Right ventricle myocardium inferior (tissue), 1 donor: ENCODE measurements at places on chromosomes 2 and 18. TPM values are rescaled to one million over a fixed set of nuclear protein-coding genes. Genes with fewer than 3 reads are reported as not detected.

MAP2 gene
- total RNA-seq = 4.1 TPM

SKA1 gene
- total RNA-seq = 0.38 TPM

- no peak for DNase-seq
Measured at GRCh38 chr2:182807319-182807718, 59.1 kb downstream of the FRZB start.

LOXHD1 gene
- 0.35 TPM for total RNA-seq

KCNG2 gene
- not detected for total RNA-seq

DNA sequence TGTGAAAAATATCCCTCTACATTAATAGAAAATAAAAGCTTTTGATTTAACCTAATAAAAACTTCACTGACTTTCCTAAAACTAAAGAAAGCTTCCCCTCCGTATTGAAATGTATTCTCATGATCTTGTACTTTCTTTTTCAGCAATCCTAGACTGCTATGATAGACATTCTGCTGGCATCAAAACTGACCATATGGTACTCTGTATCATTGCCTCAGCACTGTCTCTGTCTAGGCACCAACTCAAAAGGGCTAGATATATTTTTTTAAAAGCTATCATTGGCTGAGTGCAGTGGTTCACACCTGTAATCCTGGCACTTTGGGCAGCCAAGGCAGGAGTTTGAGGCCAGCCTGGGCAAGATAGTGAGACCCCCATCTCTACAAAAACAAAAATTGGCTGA is 32.9 kb downstream of the CDKL4 start:
- DNase-seq = no peak

TUBB8B gene
- not detected for total RNA-seq

- no peak for DNase-seq
Measured at GRCh38 chr2:239774933-239775622, 250.1 kb downstream of the NDUFA10 start.

UGT1A8 gene
- not detected for total RNA-seq

- DNase-seq = peak; percentile 59
Measured at GRCh38 chr2:217868911-217869334, 133.9 kb downstream of the TNS1 start.

XDH gene
- not detected for total RNA-seq

PTGR3 gene
- 71.5 TPM for total RNA-seq

TBR1 gene
- total RNA-seq = not detected

DNA sequence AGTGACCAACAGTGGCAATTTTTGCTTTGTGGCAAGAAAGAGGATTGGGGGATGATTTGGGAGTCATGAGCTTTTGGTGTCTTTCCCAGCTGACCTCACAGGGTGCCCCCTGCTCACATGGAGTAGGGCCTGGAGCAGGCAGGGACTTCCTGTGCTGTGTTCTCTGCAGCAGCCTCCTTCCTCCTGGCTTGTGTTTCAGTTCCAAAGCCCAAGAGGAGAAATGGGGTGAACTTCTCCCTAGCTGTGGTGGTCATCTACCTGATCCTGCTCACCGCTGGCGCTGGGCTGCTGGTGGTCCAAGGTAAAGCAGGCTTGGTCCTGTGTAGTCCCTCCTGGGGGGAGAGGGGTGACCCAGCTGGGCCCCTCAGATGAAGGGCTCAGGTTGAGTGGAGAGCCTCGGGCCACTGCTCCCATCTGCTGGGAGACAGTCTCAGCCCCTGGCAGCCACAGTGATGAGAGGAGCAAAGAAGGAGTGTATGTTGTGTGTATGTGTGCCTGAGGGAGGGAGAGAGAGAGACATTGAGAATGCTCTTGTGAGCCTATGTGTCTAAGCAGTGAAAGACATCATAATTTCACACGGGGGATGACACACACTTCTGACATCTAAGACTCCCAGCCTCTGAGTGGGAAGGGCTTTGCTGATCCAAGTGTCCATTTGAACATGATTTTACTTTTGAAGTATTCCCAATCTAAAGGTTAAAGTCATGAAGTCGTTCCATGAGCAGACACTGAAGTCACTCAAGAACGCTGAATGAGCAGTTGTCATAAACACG is 27.2 kb downstream of the MARCO start:
- DNase-seq = no peak

ASPRV1 gene
- total RNA-seq = 0.81 TPM

CKAP2L gene
- total RNA-seq = 1.3 TPM

GRCh38 chr2:58045580-58046334 is 849 bp upstream of the VRK2 start:
- no peak for DNase-seq

DNA sequence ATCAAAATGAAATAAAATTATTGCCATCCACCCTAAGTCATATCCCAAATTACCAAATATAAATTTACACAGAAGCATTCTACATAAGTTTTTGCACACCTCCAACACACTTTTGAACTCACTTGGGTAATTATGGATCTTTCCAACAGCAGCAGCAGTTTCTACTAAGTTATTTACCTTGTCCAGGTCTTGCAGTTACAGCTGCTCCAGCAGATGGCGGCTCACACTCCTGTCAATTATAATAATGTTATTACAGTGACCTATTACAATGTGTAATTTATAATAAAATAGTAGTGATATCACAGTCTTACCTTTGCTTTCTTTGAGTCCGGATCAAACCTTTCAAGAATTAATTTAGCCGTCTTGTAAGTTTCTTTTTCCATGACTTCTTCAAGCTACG is 37.9 kb downstream of the LNPK start:
- no peak for DNase-seq

DNA sequence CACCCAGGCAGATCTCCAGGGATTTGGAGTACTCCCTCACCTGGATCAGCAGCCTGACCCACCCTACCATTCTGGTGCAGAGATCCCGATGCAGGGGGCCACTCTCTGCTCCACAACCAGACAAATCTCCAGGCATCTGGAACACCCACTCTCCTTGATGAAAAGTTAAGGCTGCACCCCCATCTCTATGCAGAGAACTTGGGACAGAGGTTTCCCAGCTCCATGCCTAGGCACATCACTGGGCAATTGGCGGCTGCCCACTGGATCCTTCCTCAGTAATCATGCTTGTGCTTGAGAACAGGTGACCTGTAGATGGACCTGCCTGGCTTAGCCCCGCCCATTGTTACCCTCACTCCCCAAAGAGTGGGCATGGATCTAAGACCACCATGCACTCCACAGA is 624.9 kb downstream of the CBLN2 start:
- DNase-seq = no peak

DNA sequence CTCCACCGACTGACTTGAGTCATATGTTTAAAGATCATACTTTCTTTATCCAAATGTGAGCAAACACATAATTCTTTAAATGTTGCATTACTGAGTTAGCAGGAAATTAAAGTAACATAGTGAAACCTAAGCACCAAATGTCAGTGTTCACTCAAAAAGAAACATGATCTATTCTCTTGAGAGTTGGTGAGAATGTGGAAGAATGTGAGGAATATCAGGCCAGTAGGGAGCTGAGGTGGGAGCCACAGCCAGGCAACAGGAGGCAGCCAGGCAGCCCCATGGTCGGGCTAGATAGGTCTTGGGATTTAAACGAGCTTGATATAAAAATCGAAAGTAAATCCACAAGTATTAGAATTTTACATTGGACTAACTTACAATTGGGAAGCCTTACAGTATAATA is 198.1 kb upstream of the SH3BP4 start:
- no peak for DNase-seq

GMPPA gene
- total RNA-seq = 22.9 TPM

DNA sequence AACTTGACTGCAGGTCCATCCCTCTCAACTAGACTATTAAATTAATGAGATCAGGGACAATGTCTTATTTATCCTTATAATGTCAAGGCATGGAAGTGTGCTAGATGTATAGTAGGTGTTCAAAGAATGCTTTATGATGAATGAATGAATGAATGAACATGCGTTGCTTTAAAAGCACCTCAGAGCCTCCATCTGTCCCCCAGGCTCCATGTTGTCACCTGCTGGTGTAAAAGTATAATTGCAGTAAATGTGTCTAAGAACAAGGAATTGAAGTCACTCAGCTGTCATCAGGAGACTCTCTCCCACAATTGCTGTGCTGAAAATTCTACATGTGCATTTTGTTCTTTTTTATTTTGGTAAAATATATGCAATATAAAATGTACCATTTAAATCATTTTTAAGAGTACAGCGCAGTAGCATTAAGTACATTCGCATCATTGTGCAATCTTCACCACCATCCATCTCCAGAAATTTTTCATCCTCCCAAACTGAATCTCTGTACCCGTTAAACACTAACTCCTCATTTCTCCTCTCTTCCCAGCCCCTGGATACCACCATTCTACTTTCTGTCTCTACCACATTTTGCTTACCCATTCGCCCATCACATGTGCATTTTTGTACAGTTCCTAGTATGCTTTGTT is 52.6 kb downstream of the GNAL start:
- no peak for DNase-seq

OTOF gene
- 0.08 TPM for total RNA-seq

CFC1 gene
- not detected for total RNA-seq

KRCC1 gene
- total RNA-seq = 23.8 TPM

DNA sequence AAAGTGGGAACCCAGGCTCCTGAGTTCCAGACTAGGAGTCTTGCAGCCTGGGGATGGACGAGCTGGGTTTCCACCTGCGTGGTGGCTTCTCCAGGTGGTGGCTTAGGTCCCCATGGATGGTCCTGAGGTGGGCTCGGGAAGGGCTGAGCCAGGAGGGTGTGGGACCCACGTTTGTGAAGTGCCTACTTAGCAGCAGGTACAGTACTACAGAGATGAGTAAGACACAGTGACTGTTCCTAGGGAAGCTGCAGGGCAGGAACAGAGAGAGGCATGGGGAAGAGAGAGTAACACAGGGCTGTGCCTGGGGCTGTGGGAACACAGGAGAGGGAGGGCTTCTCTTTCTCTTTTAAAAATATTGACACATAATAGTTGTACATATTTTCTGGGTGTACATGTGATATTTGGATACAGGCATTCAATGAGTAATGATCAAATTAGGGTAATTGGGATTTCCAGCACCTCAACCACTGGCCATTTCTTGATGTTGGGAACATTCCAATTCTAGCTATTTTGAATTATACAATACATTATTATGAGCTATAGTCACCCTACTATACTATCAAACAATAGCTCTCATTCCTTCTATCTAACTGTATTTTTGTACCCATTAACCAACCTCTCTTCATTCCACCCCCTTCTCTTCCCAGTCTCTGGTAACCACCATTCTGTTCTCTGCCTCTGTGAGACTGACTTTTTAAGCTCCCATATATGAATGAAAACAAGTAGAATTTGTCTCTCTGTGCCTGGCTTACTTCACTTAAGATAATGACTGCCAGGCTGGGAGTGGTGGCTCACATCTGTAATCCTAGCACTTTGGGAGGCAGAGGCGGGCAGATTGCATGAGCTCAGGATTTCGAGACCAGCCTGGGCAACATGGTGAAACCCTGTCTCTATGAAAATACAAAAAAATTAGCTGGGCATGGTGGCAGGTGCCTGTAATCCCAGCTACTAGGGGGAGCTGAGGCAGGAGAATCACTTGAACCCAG is 15.0 kb downstream of the TOGARAM2 start:
- no peak for DNase-seq

TGFA gene
- 1.0 TPM for total RNA-seq

- DNase-seq = no peak
Measured at GRCh38 chr2:105413206-105413605, 14.4 kb upstream of the FHL2 start.

DNA sequence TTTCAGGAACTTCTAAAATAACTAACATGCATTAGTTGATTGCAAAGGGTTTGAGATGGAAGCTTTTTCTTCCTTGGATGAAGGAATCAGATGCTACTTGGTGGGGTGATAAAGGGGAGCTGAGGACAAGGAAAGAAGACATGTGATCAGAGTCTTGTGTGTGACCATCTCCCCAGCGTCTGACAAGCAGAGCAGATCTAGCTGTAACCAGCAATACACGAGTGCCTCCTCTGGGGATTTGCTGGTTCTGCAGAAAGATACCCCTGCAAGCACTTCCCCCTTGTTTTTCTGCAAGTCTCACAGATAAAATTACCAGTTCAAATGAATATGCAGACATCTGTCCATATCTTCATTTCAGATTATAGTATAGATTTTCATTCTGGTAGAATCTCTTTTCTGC is 2.7 kb downstream of the CDH7 start:
- DNase-seq = no peak

TUBA4B gene
- not detected for total RNA-seq

- DNase-seq = no peak
Measured at GRCh38 chr2:172285010-172285621, 142.3 kb upstream of the ITGA6 start.

GRCh38 chr2:233165895-233166661 is 85.4 kb upstream of the ATG16L1 start:
- DNase-seq = peak; percentile 90

GRCh38 chr18:3217948-3218647 is 1.7 kb downstream of the MYOM1 start:
- no peak for DNase-seq

DNA sequence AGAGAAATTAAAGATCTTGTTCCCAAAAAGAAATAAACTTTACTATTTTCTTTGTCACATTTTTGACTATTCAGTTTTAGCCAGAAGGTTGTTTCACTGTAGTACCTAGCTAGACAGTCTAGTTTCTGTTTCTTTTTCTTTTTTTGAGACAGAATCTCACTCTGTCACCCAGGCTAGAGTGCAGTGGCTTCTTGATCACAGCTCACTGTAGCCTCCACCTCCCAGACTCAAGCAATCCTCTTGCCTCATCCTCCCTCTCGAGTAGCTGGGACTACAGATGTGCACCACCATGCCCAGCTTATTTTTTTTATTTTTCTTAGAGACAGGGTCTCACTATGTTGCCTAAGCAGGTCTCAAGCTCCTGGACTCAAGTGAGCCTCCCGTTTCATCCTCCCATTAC is 2.2 kb downstream of the RBM45 start:
- DNase-seq = no peak

- no peak for DNase-seq
Measured at GRCh38 chr2:11243512-11243911, 88.2 kb downstream of the SLC66A3 start.

- no peak for DNase-seq
Measured at GRCh38 chr18:8176109-8176508, 433.1 kb upstream of the RAB12 start.

GRCh38 chr2:120744817-120745216 is 9.1 kb downstream of the GLI2 start:
- DNase-seq = no peak

DNA sequence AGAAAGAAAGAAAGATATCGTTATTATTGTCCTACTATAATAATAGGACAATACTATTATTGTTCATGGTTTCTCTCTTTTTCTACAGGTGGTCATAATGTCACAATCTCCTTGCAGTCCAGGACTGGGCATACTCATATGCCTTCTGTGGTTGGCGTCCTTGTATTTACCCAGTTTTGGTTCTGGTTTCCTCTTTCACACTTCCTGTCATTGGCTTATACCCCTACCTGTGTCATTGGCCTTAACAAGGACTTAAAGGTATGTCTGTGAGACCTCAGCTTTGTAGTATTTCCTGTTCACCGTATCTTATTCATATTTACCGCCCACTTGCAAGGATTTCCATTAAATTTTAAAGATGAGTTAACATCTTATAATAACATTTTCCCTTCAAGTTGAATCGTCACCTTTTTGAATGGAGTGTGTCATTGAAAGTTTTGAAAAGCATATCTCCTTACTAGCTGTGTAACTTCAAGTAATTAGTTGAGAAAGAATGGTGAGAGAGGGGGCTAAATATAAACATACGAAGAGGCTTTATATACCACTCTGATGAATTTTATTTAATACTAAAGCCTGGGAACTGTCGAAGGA is 36.5 kb upstream of the HTR2B start:
- DNase-seq = no peak

GRCh38 chr2:118058951-118059350 is 29.3 kb upstream of the INSIG2 start:
- DNase-seq = no peak

ZNF385B gene
- total RNA-seq = 0.35 TPM
